ENCODE measurements at places on chromosomes 1 and 21.

DNA sequence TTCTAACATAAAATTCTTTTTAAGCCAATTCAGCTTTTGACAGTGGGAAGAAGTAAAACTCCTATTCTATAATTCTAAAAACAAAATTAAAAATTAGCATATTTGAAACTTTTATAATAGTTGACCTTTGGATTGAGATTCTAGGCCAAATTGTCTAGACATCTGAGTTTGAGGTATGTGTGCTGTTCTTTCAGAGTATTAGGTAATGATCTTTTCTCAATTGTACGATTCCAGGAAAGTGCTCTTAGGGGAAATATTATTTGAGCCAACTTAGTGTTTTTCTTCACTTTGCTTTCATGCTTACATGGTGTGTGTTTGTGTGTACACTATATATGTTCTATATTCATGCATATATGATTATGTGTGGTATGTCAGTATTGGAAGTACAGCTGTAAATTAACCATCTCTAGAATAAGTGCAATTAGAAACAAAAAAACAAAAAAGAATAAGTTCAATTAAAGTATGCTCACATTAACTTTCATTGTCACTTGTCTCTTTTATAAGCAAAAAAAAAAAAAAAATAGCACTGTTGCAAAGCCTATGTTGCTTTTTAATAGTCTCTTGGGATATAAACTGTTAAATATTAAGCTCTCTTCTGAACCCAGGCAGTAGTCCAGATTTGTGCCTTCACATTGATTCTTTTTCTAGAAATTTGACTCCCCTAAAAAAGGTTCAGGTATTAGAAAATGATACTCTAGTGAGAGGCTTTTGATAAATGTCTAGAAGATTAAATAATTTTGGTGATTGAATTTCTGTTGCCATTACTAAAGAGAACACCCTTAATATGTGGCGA lies 132.2 kb downstream of the ATP5PO start:
- DNase-seq, result no peak

DNA sequence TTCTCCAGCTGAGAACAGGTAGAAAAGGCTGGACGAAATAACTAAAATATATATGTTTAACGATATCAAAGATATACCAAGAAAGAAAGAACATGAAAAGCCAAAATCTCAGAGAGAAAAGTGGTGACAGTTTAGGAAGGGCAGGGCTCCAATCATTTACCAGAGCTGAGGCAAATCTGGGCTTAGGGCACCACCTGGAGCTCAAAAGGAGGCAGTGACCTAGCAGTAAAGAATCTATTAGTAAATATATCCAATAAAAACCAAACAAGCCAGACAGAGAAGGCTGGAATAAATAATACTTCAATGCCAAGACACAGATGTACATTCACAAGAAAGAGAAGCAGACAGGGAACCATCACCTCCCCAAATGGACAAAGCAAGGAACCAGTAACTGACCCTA lies 43.5 kb downstream of the CHIA start:
- DNase-seq, result no peak

GRCh38 chr1:155015527-155016230 lies 13.1 kb downstream of the ZBTB7B start:
- DNase-seq, result no peak

GRCh38 chr1:57115030-57115614 lies 149.3 kb upstream of the C8B start:
- no peak for DNase-seq

DNA sequence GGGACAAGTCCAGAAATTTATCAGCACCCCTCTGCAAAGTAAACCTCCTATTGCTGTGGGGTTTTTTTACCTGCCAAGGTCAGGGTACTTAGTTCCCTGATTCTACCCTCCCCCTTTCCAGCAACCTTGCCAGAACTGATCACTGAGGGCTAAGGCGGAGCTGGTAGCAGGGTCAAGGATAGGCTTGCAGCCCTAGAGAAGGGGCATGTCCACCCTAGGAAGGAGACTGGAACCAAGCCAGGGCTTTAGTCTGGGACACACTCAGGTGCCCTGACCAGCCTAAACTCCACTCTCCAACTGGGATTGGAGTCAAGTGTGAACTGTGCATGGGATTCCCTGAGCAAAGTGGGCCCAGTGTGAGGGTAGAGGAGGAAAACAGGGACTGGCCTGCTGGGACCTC lies 6.5 kb upstream of the SLC26A9 start:
- DNase-seq, result no peak

GRCh38 chr1:53075206-53075605 lies 13.2 kb downstream of the PODN start:
- DNase-seq, result no peak

DNA sequence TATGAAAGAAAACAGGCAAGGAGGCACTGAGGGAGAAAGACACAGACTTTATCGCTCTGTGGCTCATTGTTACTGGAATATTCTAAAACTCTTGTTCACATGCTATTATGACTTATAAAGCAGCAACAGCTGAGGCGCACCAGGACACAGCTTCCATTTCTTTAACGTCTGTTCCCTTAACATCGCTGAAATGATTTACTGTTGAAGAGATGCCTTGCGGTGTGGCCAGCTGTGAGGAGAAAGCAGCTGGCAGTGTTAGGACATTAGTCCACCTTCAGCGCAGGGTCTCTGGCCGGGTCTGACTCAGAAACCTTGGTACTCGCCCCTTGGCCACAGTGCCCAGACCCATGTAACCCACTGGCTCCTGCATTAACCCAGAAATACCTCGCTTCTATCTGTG lies 3.1 kb upstream of the PER3 start:
- DNase-seq, result no peak

GRCh38 chr1:229204921-229205777 lies 65.8 kb upstream of the RAB4A start:
- DNase-seq, result no peak

Data from C1 segment of cervical spinal cord (tissue), 14 donors.